ENCODE measurements at places on chromosomes 7 and 10.

- no peak for DNase-seq
Observed at GRCh38 chr10:129421399-129422010, 45.5 kb upstream of the MGMT start.

DNA sequence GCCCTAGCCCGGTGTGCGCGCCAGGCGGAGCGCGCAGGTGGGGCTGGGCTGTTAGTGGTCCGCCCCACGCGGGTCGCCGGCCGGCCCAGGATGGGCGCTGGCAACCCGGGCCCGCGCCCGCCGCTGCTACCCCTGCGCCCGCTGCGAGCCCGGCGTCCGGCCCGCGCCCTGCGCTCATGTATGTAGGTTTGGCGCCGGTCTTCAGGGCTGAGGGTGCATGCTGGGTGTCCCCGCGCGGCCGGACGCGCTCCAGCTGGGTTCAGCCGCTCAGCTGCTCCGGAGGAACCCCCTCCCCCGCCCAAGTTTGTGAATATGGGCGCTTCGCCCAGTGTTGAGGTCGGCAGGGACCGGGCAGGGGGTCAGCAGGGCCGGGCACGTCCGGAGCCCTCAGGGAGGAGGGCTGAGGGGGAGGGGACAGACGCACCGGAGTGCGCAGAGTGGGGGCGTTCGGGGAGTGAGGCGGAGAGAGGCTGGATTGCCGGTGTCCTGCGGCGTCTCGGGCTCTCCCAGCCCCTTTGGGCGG, 559 bp downstream of the VWC2 start:
- no peak for DNase-seq

DNA sequence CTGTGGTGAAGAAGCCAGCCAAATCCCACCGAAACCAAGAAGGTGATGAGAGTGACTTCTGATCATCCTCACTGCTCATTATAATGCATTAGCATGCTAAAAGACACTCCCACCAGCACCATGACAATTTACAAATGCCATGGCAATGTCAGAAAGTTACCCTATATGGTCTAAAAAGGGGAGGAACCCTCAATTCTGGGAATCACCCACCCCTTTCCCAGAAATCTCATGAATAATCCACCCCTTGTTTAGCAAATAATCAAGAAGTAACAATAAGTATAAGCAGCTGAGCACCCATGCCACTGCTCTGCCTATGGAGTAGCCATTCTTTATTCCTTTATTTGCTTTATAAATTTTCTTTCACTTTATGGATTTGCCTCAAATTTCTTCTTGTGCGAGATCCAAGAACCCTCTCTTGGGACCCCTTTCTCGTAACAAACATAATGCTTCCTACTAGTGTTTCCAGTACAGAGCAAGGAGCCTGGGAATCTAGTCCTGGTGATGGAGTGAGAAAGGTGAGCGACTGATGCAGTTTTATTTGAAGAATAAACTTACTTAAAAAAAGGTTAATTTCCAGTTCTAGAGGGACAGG, 18.4 kb upstream of the EXOC6 start:
- DNase-seq, result no peak

DNA sequence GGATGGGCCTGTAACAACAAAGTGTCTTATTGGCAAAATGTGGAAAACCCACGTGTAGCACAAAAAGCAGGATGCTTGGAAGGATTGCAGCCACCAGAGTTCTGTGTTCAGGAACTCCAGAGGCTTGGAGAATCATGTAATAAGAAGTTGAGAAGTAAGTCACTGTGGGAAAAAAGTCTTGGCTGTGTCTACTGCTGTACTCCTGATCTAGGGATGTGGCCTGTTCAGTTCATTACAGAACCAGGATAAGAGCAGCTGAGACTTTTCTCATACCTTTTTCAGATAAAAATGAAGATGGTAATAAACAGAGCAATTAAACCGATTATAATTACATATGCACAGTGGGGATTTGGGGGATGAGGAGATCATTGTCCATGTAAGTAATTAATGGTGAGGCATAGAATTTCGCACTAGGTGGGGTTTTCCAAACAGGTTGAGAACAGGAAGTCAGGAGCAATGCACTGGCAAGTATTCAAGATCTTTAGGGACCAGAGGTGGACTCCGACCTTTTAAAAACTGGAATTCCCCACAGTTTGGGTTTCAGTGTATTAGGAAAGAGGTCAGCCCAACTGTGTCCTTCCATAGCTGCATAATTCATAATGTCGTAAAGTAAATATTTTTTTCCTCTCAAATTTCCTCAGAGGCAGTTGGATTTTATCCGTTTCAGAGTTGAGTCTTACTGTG, 281.7 kb downstream of the FRMD4A start:
- DNase-seq, result no peak

DNA sequence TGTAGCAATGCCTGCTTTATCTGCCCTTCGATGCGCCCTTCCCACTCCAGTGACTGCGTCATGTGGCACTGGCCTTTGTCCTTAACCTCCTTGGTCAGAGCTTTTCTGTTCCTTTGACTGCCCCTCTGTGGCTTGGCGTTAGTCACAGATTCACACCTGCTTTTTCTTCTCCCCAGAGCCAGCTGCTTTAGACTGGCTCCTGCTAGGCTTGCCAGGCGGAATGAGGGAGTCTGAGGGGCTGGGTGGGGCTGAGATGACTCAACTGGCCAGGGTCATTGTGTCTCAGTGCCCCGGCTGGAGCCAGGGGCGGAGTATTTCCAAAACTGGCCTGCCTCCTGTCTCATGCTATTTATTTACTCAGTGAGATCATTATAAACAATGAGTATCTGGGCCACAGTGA, 194.1 kb downstream of the EMX2 start:
- no peak for DNase-seq

DNA sequence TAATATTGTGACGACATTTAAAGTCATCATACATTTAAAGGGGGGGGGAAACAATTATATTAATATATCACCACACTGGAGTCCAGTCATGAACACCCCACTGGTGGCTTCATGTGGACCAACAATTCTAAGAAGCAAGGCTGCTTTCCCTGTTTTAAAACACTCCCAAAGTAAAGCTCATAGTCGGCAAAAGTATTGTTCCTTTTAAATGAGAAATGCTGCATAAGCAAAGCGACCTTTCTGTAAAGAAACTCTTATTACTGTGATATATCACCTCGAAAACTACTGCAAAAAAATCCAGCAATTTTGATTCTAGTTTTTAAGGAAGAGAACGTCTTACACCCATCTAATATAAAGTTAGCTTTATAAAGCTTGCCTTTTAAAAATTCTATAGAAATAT, 112.8 kb downstream of the DOCK4 start:
- DNase-seq, result no peak
